ENCODE measurements at places on chromosomes 11 and 22.

- no peak for DNase-seq
Measured at GRCh38 chr11:44736791-44737190, 10.0 kb downstream of the TSPAN18 start.

GRCh38 chr22:38258895-38259294, 13.9 kb downstream of the TMEM184B start:
- no peak for DNase-seq

- DNase-seq, result no peak
Measured at GRCh38 chr11:35553831-35554230, 28.4 kb upstream of the PAMR1 start.

GRCh38 chr11:1447845-1448825, 38.4 kb downstream of the MOB2 start:
- no peak for DNase-seq

- no peak for DNase-seq
Measured at GRCh38 chr11:10784232-10785145, 24.2 kb downstream of the EIF4G2 start.
